ENCODE measurements at places on chromosomes 3 and 15.

DNA sequence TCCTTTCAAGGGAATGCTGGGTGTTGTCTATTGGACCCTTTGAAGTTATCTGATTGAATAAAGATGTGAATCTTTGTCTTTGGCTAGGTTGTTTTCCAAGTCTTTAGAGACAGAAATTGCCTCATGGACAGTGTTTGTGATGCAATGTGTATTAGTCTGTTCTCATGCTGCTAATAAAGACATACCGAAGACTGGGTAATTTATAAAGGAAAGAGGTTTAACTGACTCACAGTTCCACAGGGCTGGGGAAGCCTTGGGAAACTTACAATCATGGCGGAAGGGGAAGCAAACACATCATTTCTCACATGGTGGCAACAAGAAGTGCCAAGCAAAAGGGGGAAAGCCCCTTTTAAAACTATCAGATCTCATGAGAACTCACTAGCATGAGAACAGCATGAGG lies 88.8 kb upstream of the PLXND1 start:
- DNase-seq: no peak

- DNase-seq: no peak
Measured at GRCh38 chr3:132414841-132415240, 2.5 kb upstream of the DNAJC13 start.

DNA sequence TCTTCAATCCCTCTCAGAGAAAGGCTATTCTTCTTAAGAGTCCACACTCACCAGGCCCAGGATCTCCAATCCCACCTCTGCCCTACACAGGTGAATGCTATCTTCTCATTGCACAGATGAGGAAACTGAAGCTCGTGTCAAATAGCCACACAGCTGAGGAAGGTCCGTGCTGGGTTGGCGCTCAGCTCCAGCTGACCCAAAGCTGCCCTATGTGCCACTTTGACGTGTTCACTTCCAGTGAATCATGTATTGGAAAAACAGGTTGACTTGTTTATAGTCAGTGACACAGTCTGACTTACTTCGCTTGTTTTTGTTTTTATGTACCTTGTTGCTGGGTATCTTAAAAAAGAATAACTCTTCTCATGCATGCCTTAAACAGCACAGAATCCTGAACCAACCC lies 32.4 kb upstream of the ALDH1A3 start:
- no peak for DNase-seq

DNA sequence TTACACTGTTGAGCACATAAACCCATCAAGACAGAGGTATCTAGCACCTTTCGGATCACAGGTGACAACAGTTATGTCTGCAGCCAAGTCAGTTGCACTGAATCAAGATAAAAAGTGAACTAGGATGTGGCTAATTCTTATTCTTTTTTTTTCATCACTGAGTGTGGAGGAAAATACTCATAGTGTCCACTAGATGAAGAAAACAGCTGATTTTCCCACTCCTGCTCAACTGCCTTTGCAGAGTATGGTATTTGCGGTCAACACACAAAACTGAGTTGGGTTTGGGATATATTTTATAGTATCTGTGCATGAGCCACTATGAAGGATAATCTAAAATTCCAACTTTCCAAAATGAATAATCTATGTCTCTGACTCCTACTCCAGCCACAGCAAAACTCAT lies 32.5 kb downstream of the IL17RD start:
- DNase-seq: no peak

GRCh38 chr15:59587085-59587826 lies 24.3 kb upstream of the GCNT3 start:
- DNase-seq: no peak

GRCh38 chr15:35304389-35304788 lies 219.3 kb upstream of the NANOGP8 start:
- DNase-seq: no peak

GRCh38 chr3:151751161-151751560 lies 17.4 kb downstream of the AADACL2 start:
- no peak for DNase-seq

DNA sequence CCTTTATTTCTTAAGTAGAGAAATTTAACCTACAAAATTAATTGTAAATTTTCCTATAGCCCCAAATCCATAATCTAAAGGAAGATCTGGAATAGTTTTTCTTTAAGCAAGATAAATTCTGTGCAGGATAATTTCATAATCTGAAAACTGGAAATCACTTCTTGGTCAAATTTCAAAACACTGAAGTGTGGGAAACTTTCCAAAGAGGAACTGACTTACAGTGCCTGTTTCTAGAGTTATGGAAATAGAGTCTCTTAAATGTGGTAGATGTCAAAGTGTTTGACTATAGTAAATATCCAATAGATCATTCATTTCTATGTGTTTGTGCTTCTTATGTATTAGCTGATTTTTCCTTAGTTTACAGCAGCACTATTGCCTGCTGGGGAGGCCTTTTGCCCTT lies 1.6 kb upstream of the P2RY13 start:
- no peak for DNase-seq

DNA sequence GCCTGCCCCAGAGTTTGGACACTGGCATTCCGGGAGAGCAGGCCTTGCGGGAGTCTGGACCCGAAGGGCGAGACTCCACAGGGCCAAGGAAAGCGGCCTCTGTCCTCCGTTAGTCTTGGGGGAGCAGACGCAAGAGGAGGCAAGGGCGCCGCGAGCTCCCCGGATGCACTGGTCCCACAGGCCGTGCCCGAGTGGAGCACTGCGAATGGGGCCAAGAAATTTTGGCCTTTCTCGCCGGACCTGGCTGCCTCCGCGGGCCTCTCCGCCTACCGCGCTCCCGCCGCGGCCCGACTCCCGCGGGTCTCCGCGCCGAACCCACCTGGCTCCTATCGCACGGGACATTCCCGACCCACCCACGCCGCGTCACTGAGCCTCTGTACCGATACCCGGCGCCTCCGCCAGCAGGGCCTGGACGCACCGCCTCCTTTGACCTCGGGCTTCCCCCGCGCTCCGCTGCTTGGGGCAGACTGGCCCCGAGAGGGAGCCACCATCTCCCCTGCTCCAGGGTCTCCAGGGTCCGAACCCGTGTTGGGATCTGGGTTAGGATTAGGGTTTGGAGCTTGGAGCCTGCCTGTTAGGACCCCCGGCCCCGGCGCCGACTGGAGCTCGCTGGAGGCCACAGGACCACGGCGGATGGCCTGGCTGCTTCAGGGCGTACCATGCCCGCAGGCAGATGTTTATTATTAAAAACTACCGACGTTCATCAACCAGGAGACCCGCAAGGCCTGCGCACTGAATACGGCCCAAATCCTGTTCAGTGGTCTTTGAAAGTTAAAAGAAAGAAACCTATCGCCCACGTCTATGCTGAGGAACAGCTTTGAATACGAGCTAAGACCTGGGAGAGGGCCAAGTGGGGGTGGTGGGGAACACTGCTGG lies 11.7 kb downstream of the SHOX2 start:
- DNase-seq: no peak

GRCh38 chr3:95217661-95218060 lies 1154.8 kb downstream of the NSUN3 start:
- no peak for DNase-seq

- no peak for DNase-seq
Measured at GRCh38 chr15:59197454-59197853, 9.2 kb upstream of the LDHAL6B start.

DNA sequence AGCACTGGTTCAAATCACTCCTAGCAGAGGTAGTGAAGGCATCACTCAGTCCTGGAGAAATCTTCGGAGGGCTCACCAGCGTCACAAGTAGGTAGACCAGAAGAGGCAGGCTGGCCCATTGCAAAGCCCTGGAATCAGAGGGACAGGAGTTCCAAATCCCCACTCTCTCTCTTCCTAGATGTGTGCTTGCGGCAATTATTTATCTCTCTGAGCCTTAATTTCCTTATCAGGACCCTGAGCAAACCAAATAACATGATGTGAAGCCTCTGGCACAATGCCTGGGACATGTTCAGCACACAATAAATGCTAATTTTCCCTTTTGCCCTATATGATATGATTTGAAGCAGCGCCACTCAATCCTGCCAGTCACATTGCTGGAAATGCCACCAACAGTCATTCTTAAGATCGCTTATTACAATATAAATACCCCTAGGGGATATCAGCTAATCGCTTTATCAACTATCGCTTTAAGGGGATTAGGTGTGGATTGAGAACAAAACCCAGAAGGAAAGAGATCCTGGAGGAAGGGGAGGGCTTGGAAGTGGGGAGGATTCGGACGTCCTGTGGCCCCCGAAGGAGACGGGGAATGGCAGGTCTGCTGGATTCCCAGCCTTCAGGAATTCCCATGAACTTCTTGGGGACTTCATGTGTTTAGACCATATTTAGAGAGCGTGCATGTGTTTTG lies 59.5 kb upstream of the TSEN2 start:
- no peak for DNase-seq

DNA sequence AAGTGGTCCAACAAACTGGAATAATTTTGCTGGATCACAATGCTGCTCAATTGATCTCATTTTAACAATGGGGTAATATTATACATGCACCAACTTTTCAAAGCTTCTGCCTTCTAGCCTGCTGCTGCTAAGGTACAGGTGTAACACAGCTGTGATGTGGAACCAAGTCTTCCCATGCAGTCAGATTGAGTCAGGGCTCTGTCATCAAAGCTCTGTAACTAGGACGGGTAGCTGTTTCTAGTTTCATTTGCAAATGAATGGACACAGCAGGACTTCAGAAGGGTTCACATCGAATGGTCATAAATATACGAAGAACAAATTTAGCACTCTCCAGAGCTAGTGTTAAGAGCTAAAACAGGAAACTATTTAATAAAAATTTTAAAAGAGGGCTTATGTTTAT lies 189.2 kb downstream of the USP13 start:
- no peak for DNase-seq

- DNase-seq: peak; percentile 15
Measured at GRCh38 chr3:87082796-87083440, 92.0 kb upstream of the VGLL3 start.

GRCh38 chr3:146163584-146163983 lies 2.6 kb upstream of the PLOD2 start:
- DNase-seq: no peak

All from thymus (tissue), 14 donors.